Brain pericyte (primary cell): ENCODE measurements at places on chromosomes 2 and 18.

DNA sequence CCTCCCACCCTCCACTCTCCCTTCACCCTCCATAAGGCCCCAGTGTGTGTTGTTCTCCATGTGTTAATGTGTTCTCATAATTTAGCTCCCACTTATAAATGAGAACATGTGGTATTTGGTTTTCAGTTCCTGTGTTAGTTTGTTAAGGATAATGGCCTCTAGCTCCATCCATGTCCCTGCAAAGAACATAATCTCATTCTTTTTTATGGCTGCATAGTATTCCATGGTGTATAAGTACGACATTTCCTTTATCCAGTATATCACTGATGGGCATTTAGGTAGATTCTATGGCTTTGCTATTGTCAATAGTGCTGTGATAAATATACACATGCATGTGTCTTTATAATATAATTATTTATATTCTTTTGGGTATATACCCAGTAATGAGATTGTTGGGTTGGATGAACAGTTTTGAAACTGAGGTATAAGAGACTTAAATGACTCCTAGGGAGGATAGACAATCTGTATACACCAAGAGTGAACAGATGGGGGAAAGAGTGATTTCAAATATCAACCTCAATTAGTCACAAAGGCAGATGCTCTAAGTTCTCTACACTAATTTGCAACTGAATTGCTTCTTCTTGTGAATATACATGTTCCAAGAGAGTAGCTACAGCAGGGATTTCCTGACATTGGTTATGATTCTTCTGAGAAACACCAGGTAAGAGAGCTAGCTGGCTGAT is 23.7 kb downstream of the CWC22 start:
- DNase-seq, result no peak

- no peak for DNase-seq
These were observed 81.5 kb upstream of the PGAP1 start for GRCh38 chr2:197007716-197008628.

- DNase-seq, result no peak
These were observed 231.5 kb downstream of the PRKCE start for GRCh38 chr2:45882707-45883602.

GRCh38 chr2:171545086-171545485 is 22.8 kb downstream of the CYBRD1 start:
- DNase-seq, result no peak

DNA sequence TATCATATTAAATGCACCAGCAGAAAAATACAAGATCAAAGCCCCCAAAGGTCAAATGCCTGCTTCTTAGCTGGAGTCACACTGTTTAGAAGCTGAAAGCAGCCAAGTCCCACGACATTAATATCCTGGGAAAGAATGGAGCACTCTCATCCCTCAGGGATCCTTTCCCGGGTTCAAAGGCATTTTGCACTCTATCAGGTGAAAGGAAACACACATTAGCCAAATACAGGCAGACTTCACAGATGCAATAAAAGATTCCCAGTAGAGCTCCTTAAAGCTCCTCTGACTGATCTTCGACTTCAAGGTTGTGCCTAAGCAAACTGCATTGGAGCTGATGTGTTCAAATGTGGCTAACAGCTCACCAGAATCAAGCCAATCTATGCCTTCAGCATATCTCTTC is 158.4 kb downstream of the RNF152 start:
- no peak for DNase-seq

GRCh38 chr18:13934676-13935075 is 19.3 kb upstream of the MC2R start:
- no peak for DNase-seq

DNA sequence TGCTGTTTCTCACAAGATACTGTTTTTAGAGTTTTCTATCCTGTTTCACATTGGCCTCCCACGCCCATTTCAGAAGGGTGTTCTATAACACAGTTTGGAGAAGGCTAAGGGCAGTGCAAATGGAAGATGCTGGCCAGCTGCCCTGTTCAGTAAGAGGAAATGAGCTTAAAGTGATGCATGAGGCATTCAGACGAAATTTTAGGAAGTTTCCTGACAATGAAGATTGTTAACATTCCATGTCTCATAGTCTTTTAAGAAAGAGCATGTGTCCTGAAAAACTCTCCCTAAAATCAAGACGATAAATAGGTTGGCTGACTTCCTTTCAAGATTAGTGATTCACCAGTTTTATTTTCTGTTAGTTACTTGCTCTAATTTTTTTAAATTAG is 484.2 kb upstream of the NRP2 start:
- no peak for DNase-seq

DNA sequence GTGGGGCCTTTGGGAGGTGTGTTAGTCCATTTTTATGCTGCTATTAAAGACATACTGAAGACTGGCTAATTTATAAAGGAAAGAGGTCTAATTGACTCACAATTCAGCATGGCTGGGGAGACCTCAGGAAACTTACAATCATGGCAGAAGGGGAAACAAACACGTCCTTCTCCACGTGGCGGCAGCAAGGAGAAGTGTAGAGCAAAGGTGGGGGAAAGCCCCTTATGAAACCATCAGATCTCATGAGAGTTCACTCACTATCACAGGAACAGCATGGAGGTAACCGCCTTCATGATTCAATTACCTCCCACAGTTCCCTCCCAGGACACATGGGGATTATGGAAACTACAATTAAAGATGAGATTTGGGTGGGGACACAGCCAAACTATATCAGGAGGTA is 187.1 kb upstream of the OSR1 start:
- DNase-seq, result no peak

GRCh38 chr2:9807056-9807455 is 36.2 kb upstream of the TAF1B start:
- no peak for DNase-seq
